ENCODE measurements at places on chromosomes 2 and 18.

- no peak for DNase-seq
These were observed 19.4 kb downstream of the SERPINB13 start for GRCh38 chr18:63606526-63606925.

DNA sequence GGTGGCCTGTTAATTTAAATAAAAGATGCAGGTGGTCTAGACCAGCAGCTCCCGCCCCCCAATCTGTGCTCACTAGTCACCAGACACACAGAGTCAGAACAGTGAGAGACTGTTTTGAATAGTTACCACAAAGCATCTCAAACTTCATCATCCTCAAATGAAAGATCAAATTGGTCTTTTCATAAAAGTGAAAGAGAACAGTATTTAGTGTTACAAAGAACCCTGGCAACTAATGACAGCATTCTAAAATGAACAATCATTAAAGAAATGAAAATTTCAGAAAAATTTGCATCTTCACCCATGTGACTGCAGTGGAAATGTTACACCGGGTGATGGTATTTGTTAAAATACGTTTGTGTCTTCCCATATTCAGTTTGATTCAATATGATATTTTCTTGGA is 65.5 kb upstream of the PMAIP1 start:
- DNase-seq: no peak

GRCh38 chr2:160394153-160394552 is 99.5 kb downstream of the RBMS1 start:
- DNase-seq: no peak

GRCh38 chr18:25284861-25285550 is 67.0 kb downstream of the ZNF521 start:
- DNase-seq: no peak

DNA sequence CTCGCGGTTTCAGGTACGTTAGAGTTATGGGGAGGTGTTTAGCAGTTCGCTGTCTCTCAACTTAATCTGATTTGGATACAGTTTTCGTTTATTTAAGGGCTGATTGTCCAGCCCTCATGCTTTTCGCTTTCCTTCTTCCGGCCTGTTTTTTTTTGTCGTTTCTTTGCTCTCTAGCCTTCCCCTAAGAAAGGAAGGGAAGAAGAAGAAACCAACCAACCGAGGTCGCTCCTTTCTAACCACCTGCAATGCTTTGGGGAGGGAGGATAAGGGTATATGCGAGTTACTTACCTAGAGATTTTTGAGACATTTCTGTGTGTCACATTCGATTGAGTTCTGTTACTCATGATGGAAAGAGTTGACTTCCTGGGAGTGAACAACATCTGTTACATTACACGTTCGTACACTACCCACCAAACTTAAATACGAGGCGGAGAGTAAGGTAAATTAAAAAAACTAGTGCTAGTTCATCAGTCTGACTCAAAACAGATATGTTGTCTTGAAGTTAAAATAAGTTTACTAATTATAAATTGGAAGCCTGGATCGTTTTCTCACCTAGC is 918 bp downstream of the EIF5B start:
- no peak for DNase-seq

GRCh38 chr18:11124054-11124453 is 25.3 kb downstream of the PIEZO2 start:
- no peak for DNase-seq

GRCh38 chr2:43224571-43225092 is 1.8 kb downstream of the ZFP36L2 start:
- peak; percentile 53 for DNase-seq

DNA sequence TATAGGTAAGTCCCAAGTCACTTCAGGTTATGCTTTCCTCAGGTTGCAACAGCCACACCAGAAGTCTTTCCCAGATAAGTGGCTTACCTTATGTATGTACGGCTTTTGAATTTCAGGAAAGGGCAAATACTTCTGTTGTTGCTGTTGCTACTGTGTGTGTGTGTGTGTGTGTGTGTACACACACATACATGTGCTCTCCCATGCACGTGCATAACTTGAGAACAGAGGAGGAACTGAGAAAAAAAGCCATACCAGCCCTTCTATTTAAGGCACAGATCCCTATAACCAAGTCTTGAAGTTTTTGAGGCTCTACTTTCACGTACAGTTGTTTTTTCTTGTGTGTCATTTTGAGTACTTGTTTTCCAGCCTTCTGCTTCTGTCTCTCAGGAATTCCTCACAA is 62.4 kb downstream of the WDPCP start:
- no peak for DNase-seq

DNA sequence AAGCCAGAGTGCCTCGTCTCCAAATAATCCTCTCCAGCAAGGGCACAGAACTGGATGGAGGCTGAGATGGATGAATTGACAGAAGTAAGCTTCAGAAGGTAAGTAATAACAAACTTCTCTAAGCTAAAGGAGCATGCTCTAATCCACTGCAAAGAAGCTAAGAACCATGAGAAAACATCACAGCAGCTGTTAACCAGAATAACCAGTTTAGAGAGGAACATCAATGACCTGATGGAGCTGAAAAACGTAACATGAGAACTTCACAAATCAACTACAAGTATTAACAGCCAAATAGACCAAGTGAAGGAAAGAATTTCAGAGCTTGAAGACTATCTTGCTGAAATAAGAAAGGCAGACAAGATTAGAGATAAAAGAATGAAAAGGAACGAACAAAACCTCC is 32.3 kb downstream of the WDPCP start:
- DNase-seq: no peak

DNA sequence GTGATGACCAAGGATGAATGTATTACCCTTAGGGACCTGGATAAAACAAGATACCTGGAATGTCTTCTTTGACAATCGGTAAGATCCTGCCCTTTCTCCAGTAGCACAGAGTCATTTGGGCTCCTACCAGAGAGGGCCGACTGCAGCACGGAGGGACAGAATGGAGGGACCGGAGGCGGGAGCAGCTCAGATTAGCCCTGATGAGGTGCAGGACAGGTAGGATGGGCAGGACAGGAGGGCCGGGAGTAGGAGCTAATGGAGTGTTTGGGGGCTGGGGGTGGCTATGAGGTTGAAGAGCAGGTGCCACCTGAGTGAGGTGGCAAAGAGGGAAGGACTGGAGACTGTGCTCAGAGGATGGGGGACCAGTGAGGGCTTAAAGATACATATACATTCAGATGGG is 9.9 kb upstream of the PRELID3A start:
- no peak for DNase-seq

GRCh38 chr2:218259099-218259961 is 1.5 kb upstream of the GPBAR1 start:
- no peak for DNase-seq

DNA sequence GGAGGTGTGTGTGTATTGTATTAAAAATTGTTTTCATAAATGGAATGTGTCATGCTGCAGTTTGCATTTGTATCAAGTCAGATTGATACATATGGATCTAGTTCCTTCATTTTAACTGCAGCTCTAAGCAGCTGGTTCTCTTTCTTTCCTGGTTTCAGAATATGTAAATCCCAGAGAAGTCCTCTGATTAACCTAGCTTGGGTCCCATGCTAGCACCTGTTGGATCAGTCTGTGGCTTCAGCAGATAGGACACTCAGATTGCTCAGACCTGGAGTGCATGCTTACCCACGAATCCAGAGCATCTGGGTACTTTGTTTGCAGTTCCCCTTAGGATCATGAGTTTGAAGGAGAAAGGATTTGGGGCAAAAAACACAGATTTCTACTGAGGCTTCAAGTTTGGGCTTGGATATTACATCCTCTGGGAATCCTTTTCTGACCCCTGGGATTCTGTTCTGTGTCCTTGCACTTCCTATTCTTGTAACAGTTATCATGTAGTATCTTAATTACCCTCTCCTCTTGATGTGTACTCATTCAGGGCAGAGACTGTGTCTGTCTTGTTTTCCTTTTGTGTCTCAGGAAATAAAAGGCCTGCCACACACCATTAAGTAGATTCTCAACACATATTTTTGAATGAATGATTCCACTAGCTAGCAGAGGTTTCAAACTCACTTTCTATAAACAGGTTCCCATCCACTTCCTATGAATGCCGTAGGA is 142.1 kb downstream of the PHLPP1 start:
- no peak for DNase-seq

GRCh38 chr2:198498516-198498915 is 694.1 kb downstream of the PLCL1 start:
- no peak for DNase-seq

GRCh38 chr2:197035002-197035401 is 108.5 kb upstream of the PGAP1 start:
- no peak for DNase-seq

DNA sequence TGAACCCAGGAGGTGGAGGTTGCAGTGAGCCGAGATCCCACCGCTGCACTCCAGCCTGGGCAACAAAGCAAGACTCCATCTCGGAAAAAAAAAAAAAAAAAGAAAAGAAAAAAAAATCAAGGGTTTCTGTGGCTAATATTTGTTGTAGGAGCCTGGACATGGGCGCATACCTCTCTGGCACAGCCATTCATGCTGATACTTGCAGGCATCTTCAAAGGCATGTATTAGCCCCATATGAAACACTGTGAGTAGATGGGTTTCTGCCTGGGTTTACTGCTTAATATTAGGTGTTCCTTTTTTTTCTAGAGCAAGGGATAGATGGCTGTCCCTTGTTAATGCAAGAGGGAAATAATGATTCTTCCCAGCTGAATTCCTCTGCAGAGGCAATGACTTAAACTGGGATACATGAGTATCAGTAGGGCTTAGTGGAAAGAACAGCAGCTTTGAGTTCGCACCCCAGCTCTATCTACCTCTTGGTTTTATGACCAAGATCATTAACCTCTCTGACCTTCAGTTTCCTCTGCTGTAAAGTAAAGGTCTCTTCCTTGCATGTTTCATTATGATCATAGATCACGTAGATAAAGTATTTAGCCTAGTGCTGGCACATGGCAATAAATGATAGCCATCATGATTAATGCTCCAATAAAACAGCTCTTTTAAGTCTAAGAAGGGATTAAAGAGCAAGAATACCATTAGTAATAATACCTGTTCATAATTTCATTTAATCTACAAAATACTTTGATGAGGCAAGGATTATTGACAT is 4.5 kb upstream of the ATL2 start:
- no peak for DNase-seq

DNA sequence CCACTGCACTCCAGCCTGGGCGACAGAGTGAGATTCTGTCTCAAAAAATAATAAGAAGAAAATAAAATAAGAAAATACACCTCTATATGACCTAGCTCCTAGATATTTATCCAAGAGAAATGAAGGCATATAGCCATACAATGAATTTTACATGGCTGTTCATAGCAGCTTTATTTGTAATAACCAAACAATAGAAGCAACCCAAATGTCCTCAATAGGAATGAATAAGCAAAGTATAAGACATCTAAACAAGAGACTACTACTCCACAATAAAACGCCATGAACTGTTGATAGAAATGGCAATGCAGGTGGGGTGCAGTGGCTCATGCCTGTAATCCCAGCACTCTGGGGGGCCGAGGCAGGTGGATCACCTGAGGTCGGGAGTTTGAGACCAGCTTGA is 31.2 kb upstream of the MYCN start:
- DNase-seq: no peak

DNA sequence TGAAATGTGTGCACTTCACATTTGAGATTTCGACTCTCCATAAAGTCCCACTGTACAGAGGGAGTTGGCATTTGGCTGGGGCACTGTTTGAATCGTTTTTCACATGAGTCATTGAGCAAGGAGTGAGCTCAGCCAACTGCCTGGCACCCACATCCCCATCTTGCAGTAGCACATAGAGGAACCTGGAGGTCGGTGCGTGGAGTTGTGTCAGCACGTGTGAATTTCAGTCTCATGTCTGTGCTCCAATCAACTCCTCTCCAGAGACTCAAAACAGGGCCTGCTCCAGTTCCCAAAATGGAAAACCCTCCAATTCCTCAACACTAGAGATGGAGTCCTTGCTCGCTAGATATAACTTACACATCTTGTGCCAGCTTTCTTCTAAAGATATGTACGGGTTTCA is 126.8 kb upstream of the CAPN13 start:
- no peak for DNase-seq

GRCh38 chr2:193695367-193695766 is 1500.6 kb upstream of the TMEFF2 start:
- no peak for DNase-seq

- DNase-seq: peak; percentile 76
These were observed 3.3 kb upstream of the GPBAR1 start for GRCh38 chr2:218257390-218257981.

DNA sequence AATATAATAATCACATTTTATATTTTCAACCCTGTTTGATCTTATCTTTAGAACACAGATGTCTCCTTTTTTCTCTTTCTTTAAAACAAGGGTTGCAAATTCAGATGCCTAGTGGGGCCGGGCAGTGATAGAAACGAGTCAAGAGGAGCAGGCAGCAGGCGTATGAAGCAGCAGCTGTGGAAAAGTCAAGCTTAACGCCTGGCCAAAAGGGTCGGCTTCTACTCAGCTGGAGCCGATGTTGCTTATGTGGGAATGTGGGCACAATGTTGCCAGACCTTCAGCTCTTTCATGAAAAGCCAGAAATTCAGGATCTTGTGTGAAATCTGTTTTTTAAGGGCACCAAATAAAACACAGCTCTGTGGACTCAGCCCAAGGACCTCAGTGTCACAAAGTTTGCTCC is 642.7 kb downstream of the ARHGAP15 start:
- no peak for DNase-seq

GRCh38 chr18:9109523-9109922 is 7.0 kb downstream of the NDUFV2 start:
- DNase-seq: no peak

DNA sequence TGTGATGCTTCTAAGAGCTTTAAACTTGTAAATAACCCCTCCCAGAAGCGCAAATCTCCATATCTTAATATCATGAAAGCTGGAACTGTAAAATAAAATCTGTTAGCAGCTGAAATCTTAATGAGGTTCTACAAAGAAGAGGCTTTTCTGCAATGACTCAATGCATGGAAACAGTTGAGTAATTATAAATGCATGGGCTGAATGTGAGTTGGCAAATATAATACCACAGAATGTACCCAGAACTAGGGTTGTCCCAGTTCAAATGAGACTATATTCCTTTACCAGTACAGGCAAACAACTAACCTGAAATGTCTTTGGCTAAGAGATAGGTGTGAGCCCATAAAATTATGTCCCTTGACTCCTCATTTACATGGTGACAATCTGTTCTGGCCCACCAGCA is 52.9 kb downstream of the SATB2 start:
- DNase-seq: no peak

DNA sequence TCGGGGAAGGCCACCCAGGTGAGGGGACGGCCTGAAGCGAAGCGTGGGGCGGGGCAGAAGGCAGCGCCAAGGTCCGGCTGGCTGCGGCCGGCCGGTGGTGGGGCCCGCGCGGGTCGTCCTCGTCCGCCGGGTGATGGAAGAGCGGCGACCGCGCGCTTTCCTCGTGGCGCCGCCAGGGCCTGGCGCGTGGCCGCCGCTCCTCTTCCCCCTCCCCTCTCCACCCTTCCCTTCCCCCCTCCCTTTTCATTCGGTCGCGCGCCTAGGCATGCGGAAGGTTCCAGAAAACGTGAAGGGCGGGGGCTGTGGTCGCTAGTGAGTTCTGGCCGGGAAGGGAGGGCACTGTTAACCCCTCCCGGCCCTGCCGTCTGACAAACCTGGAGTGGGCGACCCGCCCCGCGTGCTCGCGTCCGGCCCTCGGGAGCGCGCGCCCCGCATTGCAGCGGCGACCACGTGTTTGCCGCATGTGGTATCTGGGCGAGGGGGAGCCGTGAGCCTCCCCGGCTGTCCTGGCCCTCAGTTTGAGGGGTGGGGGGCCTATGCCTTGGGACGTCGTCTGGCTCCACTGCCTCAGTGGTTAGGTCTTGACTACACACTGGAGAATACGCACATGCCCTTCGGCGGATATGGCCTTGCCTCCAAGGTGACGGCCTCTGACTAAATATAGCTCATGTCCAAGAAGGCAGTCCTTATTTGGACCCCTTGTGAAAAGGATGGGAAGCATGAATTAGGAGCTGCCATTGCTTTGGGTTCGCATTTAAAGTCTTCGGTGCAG is 579 bp downstream of the MAT2A start:
- DNase-seq: peak; percentile 48
